ENCODE measurements at places on chromosomes 16 and 17.

DNA sequence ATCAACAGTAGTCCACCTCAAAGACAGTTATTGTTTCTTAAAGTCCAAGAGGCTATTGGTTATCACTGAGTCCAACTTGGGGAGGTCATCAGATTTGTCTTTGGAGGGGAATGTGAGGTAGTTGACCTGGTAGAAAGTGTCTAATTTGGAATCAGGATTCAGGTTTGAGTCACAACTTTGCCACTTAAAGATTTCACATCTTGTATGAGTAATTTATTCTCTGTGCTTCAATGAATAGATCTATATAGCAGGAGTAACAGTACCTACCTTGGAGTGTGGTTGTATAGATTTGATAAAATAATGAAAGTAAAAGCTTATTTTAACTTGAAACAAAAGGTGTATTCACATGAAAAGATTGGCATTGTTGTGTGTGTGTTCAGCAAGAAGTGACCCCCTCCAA is 119.3 kb upstream of the TBX2 start:
- DNase-seq: no peak

GRCh38 chr16:23324727-23325126 is 22.6 kb downstream of the SCNN1B start:
- no peak for DNase-seq

DNA sequence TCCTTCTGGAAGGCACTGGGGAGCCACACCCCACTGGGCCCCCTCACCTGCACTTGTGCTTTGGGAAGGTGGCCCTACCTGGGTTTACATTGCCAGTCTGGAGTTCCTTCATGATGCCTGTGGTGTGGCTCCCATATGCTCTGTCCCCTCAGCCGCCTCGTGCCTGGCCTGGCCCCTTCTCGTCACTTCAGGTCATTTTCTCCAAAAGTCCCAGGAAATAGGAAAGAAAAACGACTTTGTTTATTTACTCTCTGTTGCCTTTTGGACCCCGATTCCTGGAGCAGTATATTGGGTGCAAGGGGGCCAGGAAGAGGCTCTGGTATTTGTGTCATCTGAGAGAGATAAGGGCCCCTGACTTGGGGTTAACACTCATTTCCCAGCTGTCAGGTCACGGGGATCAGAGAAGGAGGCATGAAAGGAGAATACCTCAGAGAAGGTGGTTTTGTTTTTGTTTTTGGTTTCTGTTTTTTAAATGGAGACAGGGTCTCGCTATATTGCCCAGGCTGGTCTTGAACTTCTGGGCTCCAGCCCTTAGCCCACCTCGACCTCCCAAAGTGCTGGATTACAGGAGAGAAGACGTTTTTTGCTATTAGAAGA is 4.7 kb downstream of the SOCS3 start:
- no peak for DNase-seq

- no peak for DNase-seq
These were observed 6.4 kb downstream of the NECAB2 start for GRCh38 chr16:83974475-83974874.

DNA sequence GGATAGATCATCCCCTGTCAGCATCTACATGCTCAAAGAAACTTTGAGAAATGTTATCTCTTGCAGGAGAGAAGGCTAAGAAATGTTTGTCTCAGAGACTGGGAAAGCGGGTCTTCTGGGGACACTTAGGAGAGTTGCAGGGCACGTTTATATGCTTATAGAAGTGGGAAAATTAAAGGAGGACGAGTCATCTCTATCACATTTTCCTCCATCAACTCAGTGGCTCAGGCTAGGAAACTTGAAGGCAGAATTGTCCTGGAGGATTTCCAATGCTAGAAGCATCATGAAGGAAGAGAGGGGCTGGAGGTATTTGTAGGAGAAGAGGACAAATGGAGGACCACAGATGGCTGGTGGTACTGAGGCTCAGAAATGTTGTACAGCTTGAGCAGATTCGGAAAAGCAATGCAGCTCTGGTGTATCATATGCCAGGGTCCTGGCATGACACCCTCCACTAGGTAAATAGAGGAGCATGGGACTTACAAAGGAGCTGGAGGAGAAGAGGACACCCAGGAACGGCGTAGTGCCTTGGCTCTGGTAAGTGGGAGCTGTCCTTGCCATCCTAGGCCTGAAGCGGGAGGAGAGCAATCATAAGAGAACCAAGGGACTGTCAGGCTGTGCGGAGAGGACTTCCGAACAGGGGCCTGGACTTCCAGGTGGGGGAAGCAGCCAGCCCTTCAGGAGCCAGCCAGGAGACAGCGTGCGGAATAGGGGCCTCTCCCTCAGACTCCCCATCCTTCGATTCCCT is 4.5 kb upstream of the HS3ST3B1 start:
- DNase-seq: no peak
